Stimulated activated CD8-positive, alpha-beta memory T cell treated with anti-CD3 and anti-CD28 coated beads, Interleukin-4, amount 100 ng/mL, for 1 hour (primary cell): ENCODE measurements at places on chromosomes 4 and X.

GRCh38 chrX:152819732-152820131 is 10.8 kb downstream of the CETN2 start:
- DNase-seq: no peak

DNA sequence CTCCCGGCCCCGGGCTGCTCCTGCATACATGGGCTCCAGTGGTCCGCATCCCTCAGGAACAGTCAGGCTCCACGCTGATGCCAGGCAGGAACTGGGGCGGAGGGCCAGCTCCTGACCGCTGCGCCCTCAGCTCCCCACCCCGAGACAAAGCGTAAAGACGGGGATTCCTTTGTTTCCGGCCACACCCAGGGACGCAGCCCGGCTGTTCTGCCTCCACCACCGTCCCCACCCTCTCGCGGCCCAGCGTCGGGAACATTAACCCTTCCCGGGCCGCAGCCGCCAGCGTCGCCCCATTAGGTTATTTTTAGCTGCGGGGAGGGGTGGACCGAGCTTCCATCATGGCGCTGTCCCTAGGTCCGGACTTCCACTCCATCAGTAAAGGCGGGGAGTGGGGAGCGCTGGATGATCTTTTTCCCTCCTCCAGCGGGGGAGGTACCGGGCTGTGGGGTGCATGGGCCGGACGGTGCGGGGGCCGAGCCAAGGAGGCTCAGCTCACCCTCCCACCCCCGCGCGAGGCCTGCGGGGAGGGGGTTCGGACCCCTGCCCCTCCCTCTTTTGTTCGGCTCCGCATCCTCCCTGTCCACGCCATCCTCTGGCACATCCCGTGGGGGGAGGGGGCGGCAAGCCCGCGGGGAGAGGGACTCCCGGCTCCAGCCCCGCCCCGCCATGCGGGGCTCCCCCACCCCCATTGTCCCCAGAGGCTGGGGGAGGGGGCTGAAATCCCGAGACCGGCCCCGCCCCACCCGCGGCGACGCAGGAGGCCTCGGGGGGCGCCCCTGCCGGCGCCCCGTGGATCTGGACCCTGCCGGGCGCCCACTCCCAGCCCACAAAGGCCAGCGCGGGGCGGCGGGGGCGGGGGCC is 5.3 kb downstream of the CRMP1 start:
- DNase-seq: no peak

- no peak for DNase-seq
These were observed 113.2 kb downstream of the USP9X start for GRCh38 chrX:41198410-41198809.

- DNase-seq: no peak
These were observed 34.6 kb upstream of the SLC9A7 start for GRCh38 chrX:46793386-46794143.

- no peak for DNase-seq
These were observed 344.2 kb downstream of the GRIA2 start for GRCh38 chr4:157564771-157565170.

- no peak for DNase-seq
These were observed 14.2 kb downstream of the GRPR start for GRCh38 chrX:16137416-16138107.

DNA sequence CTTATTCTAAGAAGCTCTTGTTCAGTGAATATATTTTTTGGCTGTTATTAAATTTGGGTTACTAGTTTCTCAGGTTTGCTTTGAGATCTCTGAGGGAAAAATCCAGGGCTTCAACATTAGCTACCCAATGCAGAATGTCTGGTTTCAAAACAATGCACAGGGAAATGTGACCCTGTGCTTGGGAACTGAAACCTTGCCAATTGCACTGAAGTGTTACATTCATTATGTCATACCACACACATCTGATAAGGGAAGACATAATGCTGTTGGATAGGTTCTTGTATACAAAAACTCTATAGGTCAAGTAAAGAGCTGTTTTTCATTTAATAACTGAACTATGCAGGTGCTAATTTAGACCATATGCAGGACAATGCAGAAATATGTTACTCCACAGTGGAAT is 345.3 kb upstream of the BMP3 start:
- no peak for DNase-seq

DNA sequence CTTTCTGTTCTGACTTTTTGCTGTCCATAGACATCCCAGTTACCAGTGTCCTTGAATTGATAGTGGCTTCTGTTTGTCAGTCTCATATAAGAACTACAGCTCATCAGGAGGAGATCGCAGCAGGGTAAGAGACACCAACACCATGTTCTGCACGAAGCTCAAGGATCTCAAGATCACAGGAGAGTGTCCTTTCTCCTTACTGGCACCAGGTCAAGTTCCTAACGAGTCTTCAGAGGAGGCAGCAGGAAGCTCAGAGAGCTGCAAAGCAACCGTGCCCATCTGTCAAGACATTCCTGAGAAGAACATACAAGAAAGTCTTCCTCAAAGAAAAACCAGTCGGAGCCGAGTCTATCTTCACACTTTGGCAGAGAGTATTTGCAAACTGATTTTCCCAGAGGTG is 30.1 kb downstream of the GUCY1A1 start:
- DNase-seq: no peak

DNA sequence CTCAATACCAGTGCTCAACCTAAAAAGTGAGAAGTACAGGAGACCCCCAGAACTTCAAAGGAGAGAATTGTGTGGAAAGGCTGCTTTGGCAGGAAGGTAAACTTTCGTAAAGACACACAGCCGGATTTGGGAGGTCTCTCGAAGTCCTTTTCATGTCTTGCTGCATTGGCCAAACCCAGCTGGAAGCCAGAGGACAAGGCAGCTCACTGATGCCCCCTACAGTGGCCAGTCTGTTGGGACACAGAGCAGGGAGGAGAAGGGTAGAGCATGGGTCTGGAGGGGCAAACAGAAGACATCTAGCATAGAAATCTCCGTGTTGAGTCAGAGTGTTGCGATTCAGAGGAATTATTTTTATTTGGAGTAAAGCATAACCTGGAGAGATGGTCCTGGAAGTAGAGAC is 198.9 kb downstream of the ANK2 start:
- no peak for DNase-seq

DNA sequence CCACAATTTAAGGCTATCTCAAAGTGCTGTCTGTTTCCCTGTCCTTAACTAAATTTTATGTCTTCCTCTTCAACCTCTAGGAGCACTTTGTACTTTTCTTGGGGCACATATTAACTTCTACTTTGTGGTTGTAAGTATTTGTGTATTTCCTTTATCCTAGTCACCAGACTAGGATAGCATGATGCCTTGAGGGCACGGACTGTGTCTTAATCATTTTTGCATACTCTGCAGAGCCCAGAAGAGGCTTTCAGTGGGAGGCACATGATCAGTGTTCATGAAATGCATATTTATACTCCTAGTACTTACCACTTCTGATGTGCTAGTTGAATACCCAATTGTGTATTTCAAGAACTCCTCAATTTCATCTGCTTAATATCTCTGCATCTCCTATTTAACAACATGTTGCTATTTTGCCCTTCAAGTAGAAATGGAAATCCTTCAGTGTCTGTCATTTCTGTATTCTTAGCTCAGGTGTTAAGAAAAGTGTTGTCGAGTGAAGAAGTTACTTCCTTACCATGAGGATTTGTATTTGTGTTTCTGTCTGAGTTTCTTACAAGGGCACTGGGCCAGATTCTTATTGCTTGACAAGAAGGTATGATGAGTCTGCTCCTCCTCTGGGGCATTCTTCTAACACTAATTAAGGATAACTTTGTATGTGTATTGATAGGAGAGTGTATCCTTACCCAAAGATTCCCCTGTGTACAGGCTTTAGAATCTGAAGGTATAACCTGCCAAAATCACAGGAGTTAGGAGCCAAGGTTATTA is 28.3 kb upstream of the PGRMC2 start:
- DNase-seq: no peak

DNA sequence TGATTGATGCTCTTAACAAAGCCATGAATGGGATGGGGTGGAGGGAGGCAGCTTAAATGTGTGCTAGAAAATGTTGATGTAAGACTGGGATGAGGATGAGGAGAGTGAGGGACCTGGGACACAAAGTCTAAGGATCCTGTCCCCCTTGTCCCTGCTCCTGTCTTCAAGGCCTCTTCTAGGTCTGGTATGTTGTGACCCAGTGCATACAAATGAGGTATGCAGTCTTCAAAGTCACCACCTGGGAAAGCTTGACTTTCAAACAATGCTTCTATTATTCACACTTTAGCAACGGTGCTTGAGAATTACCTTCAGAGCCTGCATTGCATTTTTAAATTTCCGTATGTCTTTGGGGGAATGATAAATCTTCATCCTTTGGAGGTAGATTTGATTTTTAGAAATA is 88.4 kb upstream of the SLC34A2 start:
- no peak for DNase-seq

DNA sequence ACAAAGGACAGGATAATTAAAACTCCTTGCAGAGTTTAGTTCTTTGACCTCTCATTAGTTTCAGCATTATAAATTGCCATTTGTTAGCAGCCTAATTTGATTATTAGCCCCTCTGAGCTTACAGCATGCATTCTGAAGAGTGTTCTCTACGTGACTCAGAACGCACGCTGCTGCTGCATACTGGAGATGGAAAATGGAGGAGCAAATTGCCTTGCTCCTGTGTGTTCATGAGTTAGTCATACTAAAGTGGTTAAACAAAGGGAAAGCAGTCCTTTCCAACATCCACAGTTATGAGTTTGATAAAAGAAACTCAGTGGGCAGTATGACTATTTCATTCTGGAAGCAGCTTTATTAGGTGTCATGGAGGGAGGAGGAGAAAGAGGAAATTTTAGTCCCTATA is 922.5 kb downstream of the RPA4 start:
- no peak for DNase-seq

DNA sequence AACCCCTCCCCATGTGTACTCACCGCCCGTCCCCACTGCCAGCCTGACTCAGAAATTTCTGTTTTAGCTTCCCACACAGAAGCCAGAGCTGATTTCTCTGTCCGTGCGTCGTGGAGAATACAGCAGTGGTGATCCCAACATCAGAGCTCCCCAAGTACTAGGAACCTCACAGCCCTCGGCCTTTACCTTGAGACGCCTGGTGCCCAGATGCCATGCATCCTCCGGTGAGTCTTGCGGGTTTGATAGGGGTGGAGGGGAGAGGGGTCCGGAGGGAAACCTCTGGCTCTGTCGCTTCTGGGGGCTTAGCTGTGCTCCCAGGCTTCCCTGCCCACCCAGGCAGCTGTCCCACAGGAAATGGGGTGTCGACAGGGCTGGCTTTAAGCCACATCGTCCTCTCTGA is 2.1 kb downstream of the LOC101059915 start:
- no peak for DNase-seq

DNA sequence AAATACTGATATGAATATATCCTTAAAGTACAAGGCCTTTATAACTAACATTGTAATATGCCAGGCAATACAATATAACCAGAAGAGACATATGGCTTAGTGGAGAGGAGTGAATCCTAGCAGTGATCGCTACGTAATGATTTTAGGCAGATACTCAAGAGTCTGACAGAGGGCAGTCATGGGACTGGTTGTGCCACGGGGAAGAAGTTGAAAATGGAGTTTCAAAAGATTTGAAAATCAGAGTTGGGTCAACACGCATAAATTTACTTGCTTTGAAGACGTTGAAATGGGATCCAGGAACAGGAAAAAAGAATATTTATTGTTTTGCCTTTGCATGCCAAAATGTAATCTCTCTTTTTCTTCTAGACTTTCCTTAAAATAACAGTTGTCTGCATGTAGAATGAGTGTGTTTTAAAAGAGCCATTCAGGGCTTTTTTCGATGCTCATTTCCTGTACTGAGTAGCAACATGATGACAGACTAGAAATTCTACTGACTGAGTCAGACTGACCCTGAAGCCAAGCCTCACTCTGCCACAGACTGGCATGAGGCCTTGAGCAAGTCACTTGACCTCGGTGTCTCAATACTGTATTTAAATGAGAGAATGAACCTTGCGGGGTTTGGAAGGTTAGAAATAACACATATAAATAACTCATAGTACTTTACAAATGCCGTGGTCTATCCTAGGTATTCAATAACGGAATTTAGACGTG is 8.1 kb upstream of the SMS start:
- no peak for DNase-seq

DNA sequence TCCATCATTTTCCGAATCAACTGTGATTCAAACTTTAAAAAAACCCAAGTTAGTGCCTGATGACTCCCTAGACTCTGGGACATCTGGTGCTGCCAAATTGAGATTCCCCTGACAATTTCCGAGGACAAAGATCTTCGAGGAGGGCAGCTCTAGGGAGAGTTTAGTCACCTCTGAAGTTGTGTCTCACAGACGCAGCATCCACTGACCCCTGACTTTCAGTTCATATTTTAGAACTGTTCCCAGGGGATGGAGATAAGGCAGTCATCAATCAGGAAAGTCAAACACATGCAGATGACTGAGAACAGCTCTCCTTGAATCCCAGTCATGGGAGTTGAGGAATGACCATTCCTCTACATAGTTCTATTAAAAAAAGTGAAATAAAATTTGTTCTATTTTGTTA is 643.9 kb downstream of the TRIML1 start:
- no peak for DNase-seq

DNA sequence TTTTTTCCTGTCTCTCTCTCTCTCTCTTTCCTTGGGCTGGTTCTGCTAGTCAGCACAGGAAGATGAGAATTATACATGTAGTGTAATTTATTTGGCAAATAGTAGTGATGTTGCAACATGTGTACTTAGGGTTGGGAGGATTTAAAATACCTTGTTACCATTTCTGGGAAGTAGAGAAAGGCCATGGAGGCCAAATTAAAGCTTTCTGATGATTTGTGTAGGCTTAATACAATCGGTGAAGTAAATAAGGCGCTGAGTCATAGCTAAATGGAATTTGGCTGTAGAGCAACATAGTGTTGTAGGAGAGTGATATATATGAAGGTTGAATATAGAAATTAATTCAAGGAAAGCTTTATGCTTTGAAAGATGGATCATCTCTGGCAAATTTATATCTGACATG is 295.3 kb downstream of the GRID2 start:
- no peak for DNase-seq

DNA sequence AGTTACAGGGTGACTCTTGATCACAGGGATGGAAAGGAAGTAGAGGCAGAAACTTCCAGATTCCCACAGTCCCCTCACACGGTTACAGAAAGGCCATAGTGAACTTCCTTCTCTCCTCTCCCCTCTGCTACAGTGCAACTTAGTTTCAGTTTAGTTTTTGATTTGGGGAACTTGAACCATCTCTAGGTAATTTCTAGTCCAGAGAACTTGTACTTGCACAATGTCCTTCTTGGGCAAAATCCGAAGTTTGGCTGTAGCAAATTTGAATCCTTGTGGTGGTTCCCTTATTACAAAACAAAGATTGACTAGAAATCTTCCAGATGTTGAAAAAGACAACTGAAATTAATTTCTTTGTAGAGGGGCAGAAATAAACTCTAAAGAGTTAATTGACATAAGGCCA is 1.2 kb upstream of the BLTP1 start:
- DNase-seq: no peak

DNA sequence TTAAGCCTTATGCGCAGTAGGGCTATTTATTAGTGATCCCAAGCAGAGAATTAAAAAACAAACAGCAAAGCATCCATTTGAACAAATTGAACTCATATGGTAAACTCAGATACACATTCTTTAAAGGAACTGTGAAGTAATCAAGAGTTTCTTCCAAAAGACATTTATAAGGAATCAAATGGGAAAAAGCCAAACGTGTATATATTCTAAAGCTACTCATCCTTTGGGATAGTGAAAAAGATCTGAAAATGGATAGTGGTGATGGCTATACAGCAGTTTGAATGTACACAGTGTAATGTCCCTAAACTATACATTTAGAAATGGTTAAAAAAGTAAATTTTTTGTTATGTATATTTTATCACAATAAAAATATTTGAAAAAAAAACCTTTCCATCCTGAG is 16.6 kb upstream of the HPGDS start:
- DNase-seq: no peak

- DNase-seq: no peak
These were observed 106.9 kb downstream of the C4orf51 start for GRCh38 chr4:145786830-145787229.

- no peak for DNase-seq
These were observed 17.3 kb upstream of the CCDC149 start for GRCh38 chr4:24930151-24930550.
